ENCODE measurements at places on chromosomes 4 and X. TPM values are rescaled to one million over a fixed set of nuclear protein-coding genes. Genes with fewer than 3 reads are reported as not detected.

Gene CBR4
- 15.1 TPM for total RNA-seq

Gene RNF128
- total RNA-seq: not detected

Gene SERTM2
- not detected for total RNA-seq

Gene TMPRSS11D
- not detected for total RNA-seq

Gene UNC5C
- total RNA-seq: not detected

Gene NEUROG2
- not detected for total RNA-seq

Gene CWH43
- not detected for total RNA-seq

Gene UCP1
- not detected for total RNA-seq

Gene RTL5
- total RNA-seq: 0.18 TPM

Gene PGAM4
- total RNA-seq: not detected

Gene C4orf17
- not detected for total RNA-seq

Gene RIBC1
- 0.68 TPM for total RNA-seq

Gene UBE2A
- 67.8 TPM for total RNA-seq

Gene NWD2
- total RNA-seq: not detected

Gene IL9R
- 225 TPM for total RNA-seq

Gene RNF150
- not detected for total RNA-seq

Gene PLAC8
- total RNA-seq: 127 TPM

Gene PRKG2
- 0.98 TPM for total RNA-seq

Gene MFAP3L
- 0.18 TPM for total RNA-seq

Gene JCHAIN
- total RNA-seq: not detected

Gene CTAG1A
- total RNA-seq: not detected

Gene USP26
- not detected for total RNA-seq

Gene GRIA3
- total RNA-seq: not detected

Gene LINC00632
- 3.1 TPM for total RNA-seq

Gene USP17L20
- not detected for total RNA-seq

Gene ELOVL6
- total RNA-seq: 25.8 TPM

All from T-helper 2 cell treated with Interferon-gamma antibody and Interleukin-4, amounts not matched to agents 100 ng/mL and 5 ng/mL, for 36 hours (primary cell).